NCI-H2081 treated with DMSO at 0.1 percent for 48 hours (cell line): ENCODE measurements at places on chromosomes 16 and 17.

GRCh38 chr17:77405867-77406732 lies 265.3 kb downstream of the SEC14L1 start:
- no peak for DNase-seq

DNA sequence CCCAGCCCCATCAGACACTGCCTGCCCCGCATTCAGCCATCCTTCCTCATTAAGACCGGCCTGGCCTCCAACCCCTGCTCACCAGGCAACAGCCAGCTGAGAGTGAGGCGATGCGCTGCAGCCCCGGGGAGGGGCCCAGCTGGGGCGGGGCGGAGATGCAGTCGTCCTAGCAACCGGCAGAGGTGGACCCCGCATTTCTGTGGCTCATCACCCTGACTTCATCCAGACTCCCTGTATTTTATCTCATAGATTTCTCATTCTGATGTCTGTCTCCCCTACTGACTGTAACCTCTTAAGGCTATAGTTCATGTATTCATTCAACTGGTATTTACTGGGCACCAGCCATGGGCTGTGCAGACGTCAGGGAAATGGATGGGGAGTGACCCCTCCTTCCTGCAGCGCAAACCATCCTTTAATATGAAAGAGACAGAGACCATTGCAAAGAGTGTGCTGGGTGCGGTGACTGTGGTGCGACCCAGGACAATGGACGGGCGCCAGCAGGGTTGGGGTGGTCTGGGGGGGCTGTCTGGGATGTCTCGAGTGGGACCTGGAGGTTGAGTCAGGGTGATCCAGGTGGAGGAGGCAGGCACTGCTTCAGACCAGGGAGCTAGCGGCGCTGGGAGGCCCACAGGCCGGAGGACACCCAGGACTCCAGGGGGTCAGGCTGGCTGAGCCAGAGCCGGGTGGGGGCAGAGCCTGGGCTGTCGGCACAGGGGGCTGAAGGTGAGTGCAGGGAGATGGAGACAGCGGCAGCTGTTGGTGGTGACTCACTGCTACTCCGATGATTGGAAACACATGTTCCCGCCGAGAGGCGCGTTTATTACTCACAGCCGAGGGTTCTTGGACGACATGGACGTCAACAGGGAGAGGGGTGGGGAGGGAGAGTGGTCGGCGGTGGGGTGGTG lies 10.5 kb upstream of the TIMP2 start:
- DNase-seq, result no peak

DNA sequence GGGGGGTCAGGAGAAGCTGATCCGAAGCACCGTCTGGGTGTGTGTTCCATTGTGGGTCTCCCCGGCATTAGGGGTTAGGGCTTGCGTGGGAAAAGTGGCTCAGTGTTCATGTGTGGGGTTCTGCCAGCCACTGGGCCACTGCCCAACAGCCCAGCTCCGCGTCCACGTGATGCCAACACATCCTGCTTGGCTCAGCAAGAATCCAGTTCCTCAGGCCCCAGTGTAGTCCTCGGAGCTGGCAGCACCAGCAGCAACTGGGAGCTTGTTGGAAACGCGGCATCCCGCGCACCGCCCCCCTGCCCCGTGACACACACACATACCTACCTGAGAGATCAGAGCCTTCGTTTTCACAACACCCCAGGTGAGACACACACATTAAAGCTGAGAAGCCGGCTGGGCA lies 18.9 kb downstream of the LGALS9 start:
- no peak for DNase-seq

DNA sequence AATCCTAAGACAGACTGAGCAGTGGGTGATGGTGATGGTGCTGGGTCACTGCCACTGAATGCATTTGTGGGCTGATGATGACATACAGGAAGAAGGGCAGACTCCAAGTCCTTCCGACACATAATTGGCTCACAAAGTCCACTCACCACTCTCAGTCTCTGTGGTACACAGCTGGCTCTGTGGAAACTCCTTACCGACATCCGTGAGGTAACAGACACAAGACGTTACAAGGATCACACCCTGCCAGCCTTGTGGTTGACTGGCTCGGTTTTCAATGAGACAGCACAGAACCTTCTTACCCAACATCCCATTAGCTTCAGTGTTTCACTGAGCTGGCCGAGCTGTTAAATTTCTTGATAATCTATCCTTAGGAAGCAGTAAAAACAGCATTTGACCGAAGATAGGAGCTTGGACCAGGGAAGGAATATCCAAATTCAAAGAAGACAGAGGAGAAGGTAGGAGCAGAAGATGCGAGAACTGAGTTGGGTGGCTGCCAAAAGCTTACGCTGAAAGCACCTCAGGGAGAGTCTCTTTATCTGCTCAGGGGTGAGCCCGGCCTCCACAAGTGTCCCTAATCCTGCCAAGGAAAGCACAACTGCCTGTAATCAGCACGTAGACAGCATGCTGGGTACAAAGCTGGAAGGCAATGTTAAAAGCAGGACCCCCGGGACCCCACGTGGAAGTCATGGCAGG lies 5.5 kb upstream of the MXRA7 start:
- DNase-seq, result no peak
